IMR-90 (cell line): ENCODE measurements at places on chromosomes 2 and 18. TPM values are rescaled to one million over a fixed set of nuclear protein-coding genes. Genes with fewer than 3 reads are reported as not detected.

GRCh38 chr2:39513641-39514094, 76.6 kb upstream of the MAP4K3 start:
- no peaks in the 10 kb centered on the region for H3K36me3 ChIP-seq
- peaks cover 31% of the 10 kb centered on the region for H3K4me1 ChIP-seq
- H3K27ac ChIP-seq: peak overlapping the region; percentile 42
- no peaks in the 10 kb centered on the region for H3K27me3 ChIP-seq
- no peak overlapping the region for H3K4me3 ChIP-seq

GRCh38 chr2:163475815-163476214, 260.0 kb downstream of the FIGN start:
- H3K27ac ChIP-seq: no peak overlapping the region
- no peak overlapping the region for H3K4me3 ChIP-seq
- H3K36me3 ChIP-seq: no peaks in the 10 kb centered on the region
- DNase-seq: no peak
- no peaks in the 10 kb centered on the region for H3K27me3 ChIP-seq
- H3K4me1 ChIP-seq: no peaks in the 10 kb centered on the region

DNA sequence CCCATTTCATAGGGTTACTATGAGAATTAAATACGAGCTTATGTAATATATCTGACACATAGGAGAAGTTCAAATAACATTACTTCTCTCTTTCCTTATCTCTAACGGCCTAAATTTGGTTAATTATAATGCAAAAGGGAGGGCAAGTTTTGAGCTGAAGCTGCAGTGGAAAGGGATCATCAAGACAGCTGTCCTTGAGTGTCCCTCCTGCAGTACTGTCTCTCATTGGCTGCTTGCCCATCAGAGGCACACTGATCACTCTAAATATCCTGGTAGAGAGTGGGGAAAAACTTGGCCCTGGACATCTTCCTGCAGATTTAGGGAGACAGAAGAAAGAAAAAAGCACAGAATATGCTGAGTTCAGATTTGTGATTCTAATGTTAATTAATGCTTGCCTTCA, 186.0 kb downstream of the CAMKMT start:
- H3K4me3 ChIP-seq: no peak overlapping the region
- no peak overlapping the region for H3K27ac ChIP-seq
- no peak for DNase-seq
- no peaks in the 10 kb centered on the region for H3K36me3 ChIP-seq

- peaks cover 19% of the 10 kb centered on the region for H3K4me1 ChIP-seq
- H3K27ac ChIP-seq: peak overlapping the region; percentile 7; the same call in 1 of the 2 replicates
- DNase-seq: no peak
- no peak overlapping the region for H3K4me3 ChIP-seq
Observed at GRCh38 chr2:55838653-55839052, 84.9 kb downstream of the EFEMP1 start.

DNA sequence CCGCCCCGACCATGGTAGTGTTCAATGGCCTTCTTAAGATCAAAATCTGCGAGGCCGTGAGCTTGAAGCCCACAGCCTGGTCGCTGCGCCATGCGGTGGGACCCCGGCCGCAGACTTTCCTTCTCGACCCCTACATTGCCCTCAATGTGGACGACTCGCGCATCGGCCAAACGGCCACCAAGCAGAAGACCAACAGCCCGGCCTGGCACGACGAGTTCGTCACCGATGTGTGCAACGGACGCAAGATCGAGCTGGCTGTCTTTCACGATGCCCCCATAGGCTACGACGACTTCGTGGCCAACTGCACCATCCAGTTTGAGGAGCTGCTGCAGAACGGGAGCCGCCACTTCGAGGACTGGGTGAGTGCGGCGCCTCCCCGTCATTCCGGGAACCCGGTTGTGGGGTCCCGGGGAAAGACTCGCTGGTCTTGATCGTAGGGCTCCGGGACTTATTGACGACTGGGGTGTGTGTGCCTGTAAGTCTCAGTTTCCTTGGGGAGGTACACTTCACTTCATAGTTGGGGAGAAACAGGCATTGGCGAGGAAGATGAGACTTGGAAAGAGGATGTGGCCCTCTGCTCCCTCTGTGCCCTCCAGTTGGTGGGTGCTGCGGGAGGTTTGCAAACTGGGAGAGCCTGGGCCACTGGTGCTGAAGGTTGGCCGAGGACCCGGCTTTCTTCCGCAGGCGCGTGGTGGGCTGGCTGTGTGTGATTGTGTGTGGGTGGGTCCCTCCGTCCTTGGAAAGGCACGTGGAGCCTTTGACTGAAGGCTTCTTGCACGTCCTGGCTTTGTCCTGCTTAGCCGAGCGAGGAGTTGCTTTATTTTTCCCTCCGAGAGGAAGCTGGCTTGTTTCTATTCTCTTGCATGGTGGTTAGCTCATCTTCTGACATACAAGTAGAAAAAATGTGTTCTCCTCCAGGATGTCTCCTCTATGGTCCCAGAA, 886 bp downstream of the PRKCE start:
- peak; percentile 57 for DNase-seq
- peak overlapping the region; percentile 49 for H3K4me3 ChIP-seq
- peaks cover 4% of the 10 kb centered on the region for H3K4me1 ChIP-seq
- peak overlapping the region; percentile 77 for H3K27ac ChIP-seq

- no peak overlapping the region for H3K27ac ChIP-seq
- H3K27me3 ChIP-seq: no peaks in the 10 kb centered on the region
- peaks cover 1% of the 10 kb centered on the region; the same call in 1 of the 2 replicates for H3K4me1 ChIP-seq
- no peaks in the 10 kb centered on the region for H3K36me3 ChIP-seq
- no peak overlapping the region for H3K4me3 ChIP-seq
Observed at GRCh38 chr18:79402977-79403722, 7.4 kb downstream of the NFATC1 start.

DNA sequence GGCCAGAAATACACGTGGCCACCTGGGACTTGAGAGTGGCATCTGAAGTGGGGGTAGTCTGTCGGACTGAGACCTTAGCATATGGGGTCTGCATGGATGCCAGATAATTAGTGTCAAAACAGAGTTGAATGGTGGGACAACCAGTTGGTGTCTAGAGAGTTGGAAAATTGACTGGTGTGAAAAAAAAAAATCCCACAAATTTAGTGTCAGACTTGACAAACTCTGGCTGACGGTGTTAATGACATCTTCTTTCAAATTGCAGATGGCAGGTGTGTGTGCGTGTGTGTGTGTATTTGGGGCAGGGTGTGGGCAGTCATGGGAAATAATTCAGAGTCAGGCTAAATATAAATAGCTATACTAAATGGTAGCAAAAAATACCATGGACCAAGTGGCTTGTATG, 365.4 kb upstream of the RGPD4 start:
- no peak overlapping the region for H3K27ac ChIP-seq
- H3K4me3 ChIP-seq: no peak overlapping the region
- no peak for DNase-seq
- no peaks in the 10 kb centered on the region for H3K36me3 ChIP-seq
- no peaks in the 10 kb centered on the region for H3K27me3 ChIP-seq

- no peaks in the 10 kb centered on the region for H3K4me1 ChIP-seq
- no peaks in the 10 kb centered on the region for H3K36me3 ChIP-seq
- no peak overlapping the region for H3K27ac ChIP-seq
- H3K27me3 ChIP-seq: no peaks in the 10 kb centered on the region
- no peak overlapping the region for H3K4me3 ChIP-seq
Observed at GRCh38 chr18:70981400-70982140, 692.7 kb downstream of the SOCS6 start.

- peak; percentile 54 for DNase-seq
- no peaks in the 10 kb centered on the region; the same call in 1 of the 2 replicates for H3K27me3 ChIP-seq
- no peaks in the 10 kb centered on the region for H3K36me3 ChIP-seq
- H3K4me1 ChIP-seq: 0 out of 2 replicates have a peak, but pooled peaks cover 2% of the 10 kb centered on the region
- H3K4me3 ChIP-seq: no peak overlapping the region
Observed at GRCh38 chr18:55100817-55101457, 141.7 kb upstream of the CCDC68 start.

DNA sequence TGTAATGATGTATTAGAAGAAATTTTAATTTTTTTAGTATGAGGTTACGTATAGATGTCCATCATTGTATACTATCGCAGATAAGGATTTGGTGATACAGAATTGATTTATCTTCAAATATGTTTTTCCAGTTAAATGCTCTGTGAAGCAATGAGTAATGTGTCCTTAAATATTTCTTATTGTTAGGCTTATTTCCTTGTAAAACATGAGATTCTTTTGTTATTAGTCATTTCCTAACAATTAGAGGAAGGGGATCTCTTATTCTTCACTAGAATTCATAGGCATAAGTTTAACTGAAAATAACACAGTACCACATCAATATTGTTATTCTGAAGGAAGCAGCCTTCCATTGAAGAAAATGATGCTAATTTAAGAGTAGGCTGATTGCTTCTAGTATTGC, 15.5 kb upstream of the OTX1 start:
- H3K27ac ChIP-seq: no peak overlapping the region
- no peaks in the 10 kb centered on the region for H3K36me3 ChIP-seq
- H3K4me3 ChIP-seq: no peak overlapping the region
- DNase-seq: no peak
- no peaks in the 10 kb centered on the region for H3K4me1 ChIP-seq

GRCh38 chr2:229780856-229781773, 66.8 kb upstream of the DNER start:
- H3K4me3 ChIP-seq: no peak overlapping the region
- no peak overlapping the region; the same call in 1 of the 2 replicates for H3K27ac ChIP-seq
- peak; percentile 77 for DNase-seq
- peaks cover 23% of the 10 kb centered on the region for H3K36me3 ChIP-seq

GRCh38 chr2:218319813-218320365, 27.6 kb upstream of the TMBIM1 start:
- no peaks in the 10 kb centered on the region for H3K36me3 ChIP-seq
- peaks cover 15% of the 10 kb centered on the region for H3K4me1 ChIP-seq
- H3K27me3 ChIP-seq: no peaks in the 10 kb centered on the region
- no peak for DNase-seq
- no peak overlapping the region for H3K27ac ChIP-seq

DNA sequence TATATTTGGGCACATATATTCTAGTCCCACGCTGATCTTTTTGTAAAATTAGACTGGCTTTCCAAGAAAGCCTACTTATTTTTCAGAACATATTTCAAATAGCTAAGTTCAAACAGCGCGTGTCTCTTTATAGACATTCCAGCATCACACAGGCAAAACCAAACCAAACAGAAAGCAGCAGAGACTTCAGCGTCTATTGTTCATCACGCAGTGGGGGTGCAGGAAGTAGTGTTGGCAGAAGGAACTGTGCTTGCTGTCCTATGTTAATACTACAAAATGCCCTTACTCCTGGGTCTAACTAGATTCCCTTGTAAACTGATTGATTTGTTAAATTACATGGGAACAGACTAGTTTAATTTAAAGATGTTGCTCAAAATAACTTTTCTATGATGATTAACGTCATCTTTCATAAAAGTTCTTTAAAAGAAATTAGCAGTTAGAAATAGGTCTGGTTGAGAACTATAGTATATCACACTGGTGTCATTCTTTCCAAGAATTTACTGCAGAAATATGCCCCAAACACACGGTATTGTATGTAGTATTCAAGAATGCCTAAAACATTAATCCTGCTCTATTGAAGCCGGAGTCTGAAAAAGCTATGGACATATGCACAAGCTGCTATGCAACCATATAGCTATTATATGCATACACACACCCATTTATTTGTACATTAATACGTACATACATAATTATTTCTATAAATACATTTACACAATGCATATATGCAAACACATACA, 436.3 kb downstream of the CBLN2 start:
- H3K27ac ChIP-seq: no peak overlapping the region
- H3K4me3 ChIP-seq: no peak overlapping the region
- no peaks in the 10 kb centered on the region for H3K27me3 ChIP-seq
- H3K36me3 ChIP-seq: no peaks in the 10 kb centered on the region
- DNase-seq: no peak

DNA sequence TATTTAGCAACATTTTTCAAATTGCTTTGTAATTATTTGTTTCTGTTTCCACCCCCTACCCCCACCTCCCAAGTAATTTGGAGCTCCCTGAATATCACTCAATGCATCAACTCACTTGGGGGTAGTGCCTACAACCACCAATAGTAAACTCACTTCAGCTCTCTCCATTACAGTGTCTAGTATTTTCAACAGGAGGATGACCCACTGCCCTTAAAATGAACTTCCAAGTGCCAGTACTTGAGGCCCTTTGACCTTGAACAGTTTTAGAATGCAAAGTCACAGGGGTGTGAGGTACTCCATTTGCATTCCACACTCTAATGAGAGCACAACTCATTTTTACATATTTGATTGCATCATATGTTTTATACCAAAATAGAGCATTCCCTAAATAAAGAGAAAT, 523.0 kb downstream of the ERBB4 start:
- H3K36me3 ChIP-seq: no peaks in the 10 kb centered on the region
- no peak overlapping the region for H3K4me3 ChIP-seq
- H3K4me1 ChIP-seq: no peaks in the 10 kb centered on the region; the same call in 1 of the 2 replicates
- DNase-seq: no peak
- H3K27me3 ChIP-seq: no peaks in the 10 kb centered on the region
- no peak overlapping the region for H3K27ac ChIP-seq

Gene CASP10
- total RNA-seq: 0.28 and 0.90 TPM in 2 replicates

Gene FARSB
- total RNA-seq: 21.1 and 27.2 TPM in 2 replicates

Gene STON1
- 5.7 and 6.9 TPM in 2 replicates for total RNA-seq

Gene MAP3K19
- total RNA-seq: not detected in 2 replicates

Gene CDK15
- total RNA-seq: 28.9 and 33.0 TPM in 2 replicates

Gene LRRTM1
- not detected in 2 replicates for total RNA-seq
